ENCODE measurements at places on chromosomes 13 and 19.

- no peak for DNase-seq
Observed at GRCh38 chr13:110824702-110825300, 90.1 kb downstream of the ANKRD10 start.

GRCh38 chr13:90420683-90421082, 926.8 kb upstream of the MIR17HG start:
- no peak for DNase-seq

GRCh38 chr13:73535341-73535740, 476.5 kb downstream of the KLF5 start:
- no peak for DNase-seq

DNA sequence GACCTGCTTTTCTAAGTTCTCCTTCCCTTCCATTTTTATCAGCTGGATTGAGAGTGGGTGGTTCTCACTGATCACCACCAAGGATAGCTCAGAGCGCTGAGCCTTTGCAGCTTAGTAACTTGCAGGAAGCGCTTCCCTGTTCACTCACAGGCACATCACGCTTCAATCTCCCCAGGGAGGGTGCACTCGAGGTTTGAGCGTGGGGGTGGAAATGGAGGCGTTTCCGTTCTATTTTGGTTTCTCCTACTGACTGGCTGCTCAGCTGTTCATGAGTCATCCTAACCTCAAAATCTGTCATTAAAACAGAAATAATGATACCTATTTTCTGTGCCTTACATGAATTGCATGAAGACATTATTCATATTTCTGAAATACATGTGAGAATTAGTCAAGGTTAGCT, 292.1 kb downstream of the SPRY2 start:
- DNase-seq: peak; percentile 12

- no peak for DNase-seq
Observed at GRCh38 chr19:39805104-39805503, 26.4 kb downstream of the LEUTX start.

DNA sequence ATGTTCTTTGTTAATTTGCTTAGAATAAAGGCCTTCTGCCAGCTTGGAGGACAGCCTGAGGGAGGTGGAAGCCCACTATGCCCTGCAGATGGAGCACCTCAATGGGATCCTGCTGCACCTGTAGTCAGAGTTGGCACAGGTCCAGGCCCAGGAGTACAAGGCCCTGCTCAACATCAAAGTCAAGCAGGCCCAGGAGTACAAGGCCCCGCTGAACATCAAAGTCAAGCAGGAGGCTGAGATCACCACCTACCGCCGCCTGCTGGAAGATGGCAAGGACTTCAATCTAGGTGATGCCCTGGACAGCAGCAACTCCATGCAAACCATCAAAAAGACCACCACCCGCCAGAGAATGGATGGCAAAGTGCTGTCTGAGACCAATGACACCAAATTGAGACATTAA, 41.7 kb downstream of the ZNF85 start:
- DNase-seq: no peak

DNA sequence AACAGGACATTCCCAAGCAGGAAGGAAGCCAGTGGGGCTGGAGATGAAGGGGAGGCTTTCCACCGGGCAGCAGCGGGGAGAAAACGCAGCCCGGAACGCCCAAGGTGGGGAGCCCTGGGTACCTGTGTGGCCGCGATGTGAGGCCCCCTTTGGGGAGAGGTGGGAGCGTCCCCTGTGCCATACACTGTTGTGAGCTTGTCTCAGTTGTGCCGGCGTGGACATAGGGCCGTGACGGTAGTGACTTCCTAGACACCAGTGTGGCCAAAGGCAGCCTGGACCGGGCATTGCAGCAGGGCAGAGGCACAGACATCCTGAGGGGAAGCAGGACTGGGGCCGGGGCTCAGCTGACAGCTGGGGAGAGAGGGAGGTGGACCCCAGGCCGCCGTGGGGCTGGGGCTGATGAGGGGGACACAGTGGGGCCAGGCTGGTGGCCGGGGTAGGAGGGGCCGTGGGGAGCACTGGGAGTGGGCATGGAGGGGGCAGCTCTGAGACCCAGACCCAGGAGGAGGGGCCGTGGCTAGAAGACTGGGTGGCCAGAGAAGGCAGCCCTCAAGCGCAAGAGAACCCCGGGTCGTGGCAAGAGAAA, 38.5 kb upstream of the TFDP1 start:
- no peak for DNase-seq

GRCh38 chr13:77506874-77507273, 28.6 kb upstream of the SCEL start:
- no peak for DNase-seq

DNA sequence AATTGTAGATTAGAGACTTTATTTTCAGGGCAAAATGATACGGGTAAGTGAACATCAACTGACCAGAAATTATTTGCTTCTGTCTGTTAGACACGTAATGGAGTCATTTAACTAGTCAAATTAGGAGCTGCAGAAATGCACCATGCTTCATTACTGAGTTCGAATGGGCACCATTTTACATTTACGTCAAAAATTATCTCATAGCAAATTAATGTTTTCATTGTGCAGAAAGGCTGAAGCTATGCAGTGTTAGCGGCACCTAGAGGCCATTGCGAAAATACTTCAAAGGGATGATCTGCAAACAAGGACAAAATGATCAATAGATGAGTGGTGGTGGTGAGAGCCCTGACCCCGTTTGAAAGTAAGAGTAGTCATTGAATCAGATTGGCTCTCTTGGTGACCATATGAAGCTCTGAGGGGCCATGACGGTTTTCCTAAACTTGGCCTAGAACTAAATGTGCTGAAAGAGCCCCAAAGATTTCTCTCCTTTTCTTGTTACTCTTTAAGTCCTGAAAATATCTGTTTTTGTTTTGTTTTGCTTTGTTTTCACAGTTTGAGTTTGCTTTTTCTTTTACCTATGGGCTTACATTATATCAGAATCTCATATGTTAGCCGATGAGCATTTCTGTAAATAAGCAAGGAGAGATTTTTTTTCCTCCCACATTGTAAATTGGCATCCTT, 277.9 kb downstream of the ZNF536 start:
- no peak for DNase-seq

DNA sequence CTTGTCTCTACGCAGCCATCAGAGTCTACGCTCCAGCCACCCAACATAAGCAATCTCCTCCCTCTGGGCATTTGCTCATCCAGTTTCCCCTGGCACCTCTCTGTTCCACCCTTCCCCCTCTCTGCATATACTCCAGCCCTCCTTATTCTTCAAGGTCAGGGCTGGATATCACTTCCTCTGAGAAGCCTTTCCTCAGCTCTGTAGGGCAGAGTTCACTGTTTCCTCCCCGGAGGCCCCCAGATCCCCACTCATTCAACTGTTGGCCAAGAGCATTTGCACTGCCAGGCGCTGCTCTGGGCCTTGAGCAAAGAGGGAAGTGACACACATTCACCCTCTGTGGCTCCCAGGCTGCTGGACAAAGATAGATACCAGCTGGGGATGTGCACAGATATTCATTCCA, 3.3 kb downstream of the FCGRT start:
- no peak for DNase-seq

- no peak for DNase-seq
Observed at GRCh38 chr19:47093841-47094240, 19.7 kb downstream of the ZC3H4 start.

GRCh38 chr19:50230379-50231351, 27.2 kb downstream of the MYH14 start:
- DNase-seq: no peak

GRCh38 chr19:53511357-53511756, 26.6 kb upstream of the ZNF331 start:
- no peak for DNase-seq

DNA sequence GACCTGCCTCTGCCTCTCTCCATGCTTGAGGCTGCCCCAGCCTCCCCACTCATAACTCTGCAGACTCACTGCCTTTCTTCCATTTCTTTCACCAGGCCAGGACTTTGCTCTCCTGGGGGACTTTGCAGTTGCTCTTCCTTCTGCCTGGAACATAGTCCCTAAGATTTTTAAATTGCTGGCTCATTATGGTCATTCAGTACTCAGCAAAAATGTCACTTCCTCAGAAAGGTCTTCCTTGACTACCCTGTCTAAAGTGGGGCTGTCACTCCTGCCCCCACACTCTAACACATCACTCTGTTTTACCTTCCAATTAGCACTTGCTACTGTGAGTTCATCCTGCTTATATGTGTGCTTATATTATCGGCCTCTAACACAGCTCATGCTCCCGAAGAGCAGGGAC, 618.2 kb downstream of the UQCRFS1 start:
- DNase-seq: no peak

DNA sequence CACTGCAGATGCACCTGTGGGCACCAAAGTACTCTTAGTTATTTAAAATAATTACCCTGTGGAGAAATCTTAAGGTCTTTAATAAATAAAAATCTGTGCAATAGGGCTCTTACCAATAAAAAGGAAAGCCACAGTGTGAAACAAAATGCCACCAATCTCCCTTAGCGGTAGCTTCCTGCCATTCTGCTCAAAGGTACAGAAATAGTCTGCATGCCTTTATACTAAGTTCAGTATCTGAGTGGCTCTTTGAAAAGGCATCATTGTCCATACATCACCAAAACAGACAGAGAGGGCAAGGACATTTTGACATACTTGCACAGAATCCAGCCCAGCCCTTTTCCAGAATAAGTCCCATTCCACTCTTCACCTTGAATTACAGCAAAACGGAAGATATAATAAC, 161.0 kb downstream of the KLF12 start:
- no peak for DNase-seq

GRCh38 chr19:10193790-10194499, 808 bp downstream of the DNMT1 start:
- DNase-seq: no peak

DNA sequence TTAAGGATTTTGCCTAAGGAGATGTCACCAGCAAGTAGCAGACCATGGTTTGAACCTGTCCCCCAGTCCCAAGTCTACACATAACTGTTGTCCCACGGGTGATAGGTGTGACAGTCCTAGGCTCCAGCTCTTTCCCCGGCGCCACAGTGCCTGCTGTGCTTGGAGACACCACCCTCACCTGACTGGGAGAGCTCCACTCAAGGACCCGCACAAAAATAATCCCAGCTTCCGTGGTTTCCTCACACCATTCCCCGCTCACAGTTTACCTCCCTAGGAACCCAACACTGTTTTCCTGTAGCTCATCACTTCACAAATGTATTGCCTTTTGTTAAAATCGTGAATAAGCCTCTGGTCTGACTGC, 19.8 kb upstream of the RASA3 start:
- no peak for DNase-seq

GRCh38 chr19:13120817-13121216, 2.8 kb downstream of the NACC1 start:
- DNase-seq: no peak

- DNase-seq: no peak
Observed at GRCh38 chr19:5877882-5878281, 7.5 kb upstream of the FUT5 start.

DNA sequence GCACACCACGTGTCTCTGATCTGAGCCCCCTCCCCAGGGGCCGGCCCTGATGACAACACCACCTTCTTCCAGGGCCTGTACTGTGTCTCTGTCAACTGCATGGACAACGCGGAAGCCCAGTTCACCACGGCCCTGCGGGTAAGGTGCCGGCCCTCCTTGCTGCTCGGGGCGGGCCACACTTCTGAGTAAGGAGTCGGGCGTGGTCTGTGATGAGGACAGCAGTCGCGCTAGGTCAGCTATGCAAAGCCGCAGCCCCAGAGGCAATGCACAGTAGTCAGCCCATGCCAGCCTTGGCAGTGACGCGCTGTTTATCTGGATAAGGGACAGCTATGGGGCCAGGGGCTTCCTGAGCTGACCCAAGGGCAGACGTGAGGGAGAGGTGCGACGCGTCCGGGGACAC, 24.6 kb downstream of the MAU2 start:
- no peak for DNase-seq

DNA sequence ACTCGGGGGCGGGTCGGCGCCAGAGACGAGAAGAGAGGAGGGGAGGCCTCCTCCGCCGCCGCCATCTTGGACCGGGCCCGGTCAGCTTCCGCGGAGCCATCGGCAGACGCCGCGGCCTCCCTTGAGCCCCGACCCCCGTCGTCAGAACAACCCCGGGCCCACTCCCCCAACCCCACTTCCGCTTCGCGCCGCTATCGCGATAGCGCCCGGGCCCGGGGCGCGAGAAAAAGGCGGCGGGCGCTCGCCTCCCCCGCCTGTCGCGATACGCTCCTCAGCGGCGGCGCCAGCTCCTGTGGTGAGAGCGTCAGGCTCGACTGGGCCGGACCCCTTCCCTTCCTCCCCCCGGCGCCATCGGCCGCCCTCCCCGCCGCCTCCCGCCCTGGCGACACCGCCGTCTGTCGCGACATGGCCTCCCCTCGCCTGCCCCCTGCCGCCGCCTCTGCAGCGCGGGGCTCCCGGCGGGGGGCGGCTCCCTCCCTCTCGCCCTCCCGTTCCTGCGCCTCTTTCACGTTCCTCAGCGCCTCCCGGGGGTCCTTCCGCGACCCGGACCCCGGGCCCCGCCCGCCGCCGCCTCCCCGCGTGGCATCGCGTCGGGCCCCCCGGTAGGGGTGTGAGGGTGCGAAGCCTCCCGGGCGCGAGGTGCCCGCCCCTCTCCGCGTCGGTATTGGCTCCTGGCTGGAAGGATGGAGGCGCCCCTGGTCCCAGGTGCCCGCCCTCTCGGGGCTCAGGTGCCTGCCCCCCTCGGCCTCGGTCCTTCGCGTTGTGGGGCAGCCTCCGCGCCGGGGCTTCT, at the start of gene CNOT3:
TSS of gene CNOT3 (plus strand) at position 64 of the 790 bp plus-strand sequence. CDS start 5,217 bp downstream, outside the sequence.
- DNase-seq: no peak

GRCh38 chr13:114025405-114025713, 51.5 kb upstream of the C13orf46 start:
- no peak for DNase-seq

DNA sequence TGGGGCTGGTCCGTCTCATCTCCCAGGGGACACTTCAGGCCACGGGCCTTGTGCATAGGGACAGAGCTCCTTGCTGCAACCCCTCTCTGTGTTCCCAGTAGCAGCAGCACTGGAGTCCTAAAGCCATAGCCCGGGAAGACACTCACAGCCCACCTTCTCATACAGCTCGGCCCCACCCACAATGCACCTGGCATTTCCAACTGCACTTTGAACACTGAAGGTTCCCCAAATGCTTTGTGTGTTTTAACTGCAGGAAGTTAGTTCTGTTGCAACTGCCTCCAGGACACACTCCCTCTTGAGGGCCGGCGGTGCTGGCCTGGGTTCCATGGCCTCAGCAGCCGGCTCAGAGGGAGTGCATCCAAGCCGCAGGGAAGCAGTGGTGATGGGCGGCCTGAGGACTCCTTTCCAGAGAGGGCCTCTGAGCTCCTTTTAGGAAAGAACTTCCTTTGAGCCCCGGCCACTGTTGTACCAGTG, 22.7 kb upstream of the TMEM255B start:
- no peak for DNase-seq

GRCh38 chr19:53112286-53112685, 9.1 kb upstream of the ZNF160 start:
- DNase-seq: no peak

DNA sequence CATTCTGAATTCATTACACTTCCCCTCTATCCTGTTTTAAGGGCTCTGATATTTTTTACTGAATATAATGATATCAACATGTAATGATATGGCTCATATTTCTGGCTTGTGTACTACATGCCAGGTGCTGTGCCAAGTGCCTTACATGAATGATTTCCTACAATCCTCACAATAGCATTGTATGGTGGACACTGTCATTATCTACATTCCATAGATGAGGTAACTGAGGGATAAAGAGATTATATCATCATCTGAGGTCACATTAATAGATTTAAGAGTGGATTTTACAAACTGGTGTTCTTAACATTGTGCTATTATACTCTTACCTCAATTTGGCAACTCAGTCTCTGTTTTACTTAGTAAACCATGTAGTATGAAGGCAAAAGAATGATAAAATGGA, 502.0 kb downstream of the LIG4 start:
- no peak for DNase-seq

- DNase-seq: no peak
Observed at GRCh38 chr19:28857967-28858366, 355.0 kb downstream of the UQCRFS1 start.

GRCh38 chr13:91232716-91233115, 114.8 kb upstream of the MIR17HG start:
- DNase-seq: no peak

All from NCI-H2107 (cell line).